Naive B cell (primary cell): ENCODE measurements at places on chromosomes 4 and X. TPM values are rescaled to one million over a fixed set of nuclear protein-coding genes. Genes with fewer than 3 reads are reported as not detected.

The GPR101 gene
- 0.24 TPM for polyA plus RNA-seq

The ASB12 gene
- 0.74 TPM for polyA plus RNA-seq

The PNMA6F gene
- not detected for polyA plus RNA-seq

The SCOC gene
- polyA plus RNA-seq: 45.9 TPM

The STATH gene
- not detected for polyA plus RNA-seq

The LEF1 gene
- polyA plus RNA-seq: 10.0 TPM

The GNL3L gene
- 25.3 TPM for polyA plus RNA-seq

The TASL gene
- polyA plus RNA-seq: 15.2 TPM

The HTT-AS gene
- not detected for polyA plus RNA-seq

The RTL3 gene
- not detected for polyA plus RNA-seq

The IL21 gene
- not detected for polyA plus RNA-seq

The SLIT2 gene
- not detected for polyA plus RNA-seq

The HPSE gene
- 2.8 TPM for polyA plus RNA-seq

The TMPRSS11D gene
- polyA plus RNA-seq: not detected

The DDX53 gene
- not detected for polyA plus RNA-seq

The GAGE12E gene
- polyA plus RNA-seq: not detected

The CABS1 gene
- not detected for polyA plus RNA-seq

The ASB11 gene
- polyA plus RNA-seq: not detected
